Cardiac fibroblast (primary cell): ENCODE measurements at places on chromosomes 1 and 21.
A peak's percentile ranks its signal among the peaks of the same experiment; 100 is the strongest.

DNA sequence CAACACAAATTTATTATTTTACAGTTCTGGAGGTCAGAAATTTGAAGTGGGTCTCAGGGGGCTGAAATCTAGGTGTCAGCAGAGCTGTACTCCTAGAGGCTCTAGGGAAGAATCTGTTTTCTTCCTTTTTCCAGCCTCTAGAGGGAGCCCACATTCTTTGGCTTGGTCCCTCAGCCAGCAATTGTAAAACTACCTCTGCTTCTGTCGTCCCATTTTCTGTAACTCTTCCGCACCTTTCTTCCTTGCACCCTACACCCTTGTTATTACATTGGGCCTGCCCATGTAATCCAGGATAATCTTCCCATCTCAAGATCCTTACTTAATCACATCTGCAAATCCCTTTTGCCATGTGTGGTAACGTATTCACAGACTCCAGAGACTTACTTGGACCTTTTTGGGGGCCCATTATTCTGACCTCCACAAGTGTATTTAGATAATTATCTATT is 24.8 kb upstream of the THEM4 start:
- peak; percentile 76 for DNase-seq

- DNase-seq = no peak
Observed at GRCh38 chr1:208347191-208347590, 103.0 kb upstream of the PLXNA2 start.

- DNase-seq = peak; percentile 35
Observed at GRCh38 chr1:28031173-28031572, 57.2 kb downstream of the EYA3 start.

DNA sequence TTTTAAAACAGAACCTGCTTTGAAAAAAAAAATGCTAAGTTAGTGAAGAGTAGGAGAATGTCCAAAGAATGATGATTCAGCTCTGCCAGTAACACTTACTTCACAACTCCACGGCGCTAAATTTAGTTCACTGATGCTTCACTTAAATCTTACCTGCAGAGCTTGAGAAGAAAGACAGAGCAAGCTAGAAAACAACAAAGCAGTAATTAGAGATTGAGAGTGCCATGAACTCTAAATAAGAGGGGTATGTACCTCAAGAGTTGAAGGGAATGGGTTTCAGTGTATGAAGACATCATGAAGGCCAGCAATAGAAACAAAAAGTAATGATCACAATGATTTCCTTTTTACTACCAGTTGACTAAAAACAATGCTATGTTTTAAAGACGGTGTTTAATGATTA is 32.8 kb downstream of the EPRS1 start:
- peak; percentile 55 for DNase-seq

- DNase-seq = no peak
Observed at GRCh38 chr1:229913489-229913888, 153.5 kb upstream of the GALNT2 start.

- no peak for DNase-seq
Observed at GRCh38 chr1:14182856-14183255, 415.6 kb upstream of the KAZN start.

GRCh38 chr1:4019606-4020331 is 119.7 kb upstream of the C1orf174 start:
- no peak for DNase-seq

GRCh38 chr1:60563777-60564535 is 490.4 kb upstream of the C1orf87 start:
- peak; percentile 40 for DNase-seq

DNA sequence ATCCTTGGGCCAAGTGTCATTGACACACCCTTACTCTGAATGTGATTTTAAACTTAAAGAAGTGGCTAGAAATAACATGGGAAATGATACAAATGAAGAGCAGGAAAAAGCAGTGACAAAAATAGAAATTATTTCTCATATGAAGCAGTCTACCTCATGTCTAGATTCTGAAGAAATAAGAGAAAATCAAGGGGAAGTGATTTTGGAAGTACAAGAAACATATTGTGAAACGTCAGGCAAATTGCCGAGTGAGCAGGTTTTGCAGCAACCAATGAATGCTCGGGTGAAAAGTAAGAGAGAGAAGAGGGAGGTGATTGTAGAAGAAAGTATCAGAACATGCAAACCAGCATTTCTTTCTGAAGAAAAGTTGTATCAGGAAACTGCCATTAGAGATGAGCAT is 130.7 kb downstream of the MACF1 start:
- no peak for DNase-seq

- no peak for DNase-seq
Observed at GRCh38 chr1:86238226-86238625, 81.7 kb upstream of the COL24A1 start.

DNA sequence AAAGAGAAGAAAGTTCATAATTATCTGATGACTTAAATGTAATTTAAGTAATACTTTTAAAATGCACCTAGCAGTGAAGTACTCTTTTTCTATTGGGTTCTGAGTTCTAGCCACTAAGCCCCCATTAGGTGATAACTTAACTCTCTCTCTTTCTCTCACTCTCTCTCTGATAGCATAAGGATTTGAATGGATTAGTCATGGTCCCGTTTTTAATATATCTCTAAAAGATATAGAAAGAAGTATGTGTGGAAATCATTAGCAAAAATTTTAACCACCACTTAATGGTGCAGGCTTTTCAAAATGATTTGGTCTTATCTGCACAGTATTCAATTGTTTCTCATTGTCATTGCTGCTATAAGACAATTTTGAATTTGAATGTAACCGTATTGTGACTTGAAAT is 78.2 kb downstream of the RWDD3 start:
- no peak for DNase-seq

DNA sequence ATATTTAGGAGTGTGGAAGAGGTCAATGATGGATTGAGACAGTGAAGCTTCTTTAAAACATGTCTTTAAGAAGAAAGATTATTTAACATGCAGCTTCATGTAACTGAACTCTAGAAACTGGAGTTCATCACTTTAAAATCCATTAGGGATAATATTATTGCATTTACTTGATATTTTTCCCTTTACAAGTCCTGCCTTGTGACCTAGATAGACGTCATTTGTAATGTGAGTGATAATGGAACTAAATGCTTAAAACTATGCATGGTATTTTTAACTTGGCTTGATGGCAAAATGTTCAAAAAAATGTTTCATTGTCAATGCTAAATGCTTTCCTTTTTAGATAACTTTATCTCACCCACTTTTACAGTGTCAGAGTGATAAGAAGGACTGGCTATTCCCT is 723.7 kb downstream of the RWDD3 start:
- DNase-seq = no peak

GRCh38 chr1:19309123-19309813 is 2.7 kb downstream of the AKR7A2 start:
- peak; percentile 45 for DNase-seq

DNA sequence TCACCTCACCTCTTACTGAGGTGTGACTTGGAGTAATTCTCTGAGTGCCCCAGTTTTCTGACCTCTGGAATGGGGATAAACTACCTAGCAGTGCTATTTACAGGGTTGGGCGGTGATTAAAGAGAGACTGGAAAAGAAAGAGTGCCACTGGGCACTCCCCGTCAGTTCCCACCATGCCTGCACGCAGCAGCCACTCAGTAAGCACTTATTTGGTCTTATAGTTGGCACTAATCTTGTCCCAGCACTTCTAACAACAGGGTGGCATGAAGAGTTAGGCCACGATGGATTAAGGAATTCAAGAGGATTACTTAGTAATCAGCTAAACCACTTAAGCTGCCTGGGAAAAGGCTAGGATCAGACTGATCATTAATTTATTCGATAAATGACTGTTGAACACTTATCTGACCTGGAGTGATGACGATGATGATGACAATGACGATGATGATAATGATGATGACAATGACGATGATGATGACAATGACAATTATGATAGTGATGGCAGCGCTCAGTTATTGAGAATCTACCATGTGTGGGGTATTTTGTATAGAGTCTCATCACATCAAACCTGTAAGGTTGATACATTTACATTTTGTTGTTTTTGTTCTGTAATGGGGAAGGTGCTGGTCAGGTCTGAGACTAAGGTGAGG is 5.4 kb downstream of the CITED4 start:
- DNase-seq = no peak

GRCh38 chr1:163093169-163093568 is 24.0 kb downstream of the RGS4 start:
- no peak for DNase-seq

DNA sequence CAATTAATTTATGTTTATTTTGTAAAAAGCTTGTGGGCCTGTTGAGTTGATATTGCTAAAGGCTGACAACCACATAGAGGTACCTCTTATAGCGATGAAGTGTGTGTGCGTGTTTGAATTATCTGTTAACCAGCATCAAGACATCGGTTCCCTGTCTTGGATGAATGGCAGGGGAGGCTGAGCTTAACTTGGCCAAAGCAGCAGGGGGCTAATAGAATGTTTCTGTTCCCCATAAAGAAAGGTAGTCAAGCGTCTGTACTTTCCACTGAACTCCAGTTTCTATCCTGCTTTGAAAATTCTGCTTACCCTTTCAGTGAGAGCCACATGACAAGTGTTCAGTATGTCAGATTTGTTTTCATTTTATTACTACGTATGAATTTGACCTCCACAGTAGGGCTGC is 63.0 kb downstream of the ROR1 start:
- DNase-seq = no peak

- DNase-seq = peak; percentile 97
Observed at GRCh38 chr1:183023146-183023600, at the start of gene LAMC1. Gene LAMC1 (plus strand): TSS chr1:183023420. CDS start chr1:183023717, 297 bp downstream.

- DNase-seq = peak; percentile 93
Observed at GRCh38 chr1:172746091-172746949, 87.4 kb downstream of the FASLG start.

DNA sequence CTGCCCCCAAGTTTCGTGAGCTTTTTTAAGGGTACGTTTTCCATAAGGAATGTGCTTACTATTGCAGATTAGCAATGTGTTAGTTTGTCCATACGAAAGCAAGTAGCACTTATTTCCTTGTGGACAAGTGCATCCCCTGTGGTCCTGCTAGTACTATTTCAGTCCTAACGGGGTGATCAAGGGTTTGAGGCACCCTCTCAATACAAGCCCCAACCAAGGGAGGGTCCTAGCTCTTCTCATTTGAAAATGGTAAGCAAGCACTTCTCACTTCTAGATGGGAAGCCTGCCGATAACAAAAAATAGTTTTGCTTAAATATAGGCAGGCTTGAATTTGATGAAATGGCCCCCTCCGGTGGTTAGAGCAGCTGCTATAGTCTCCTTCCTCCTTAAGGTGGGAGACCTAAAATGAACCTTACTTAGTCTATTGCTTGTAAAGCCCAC is 64.0 kb upstream of the HMCN1 start:
- DNase-seq = peak; percentile 72

- DNase-seq = no peak
Observed at GRCh38 chr1:245671349-245671748, 516.6 kb downstream of the KIF26B start.

GRCh38 chr1:3033040-3033789 is 11.9 kb downstream of the ACTRT2 start:
- no peak for DNase-seq

GRCh38 chr1:110240476-110241210 is 30.5 kb downstream of the KCNC4 start:
- no peak for DNase-seq

- no peak for DNase-seq
Observed at GRCh38 chr1:197367627-197368026, 99.6 kb downstream of the CRB1 start.

DNA sequence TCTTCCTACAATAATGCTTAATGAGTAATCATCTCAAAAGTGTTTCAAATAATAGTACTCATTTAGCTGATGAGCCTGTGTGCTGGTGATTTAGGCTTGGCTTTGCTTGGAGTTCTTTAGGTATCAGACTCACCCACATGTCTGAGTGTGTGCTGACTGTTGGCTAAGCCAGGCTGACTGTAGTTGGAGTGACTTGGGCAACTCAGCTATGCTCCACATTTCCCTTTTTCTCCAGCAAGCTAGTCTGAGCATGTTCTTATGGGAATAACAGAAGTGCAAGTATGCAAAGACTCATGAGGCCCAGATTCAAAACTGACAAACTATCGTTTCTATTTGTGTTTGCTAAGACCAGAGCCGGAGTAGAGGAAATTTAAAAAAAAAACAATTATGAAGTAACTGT is 99.0 kb upstream of the ADGRL4 start:
- peak; percentile 47 for DNase-seq

GRCh38 chr1:225923381-225923691 is 714 bp downstream of the PYCR2 start:
- DNase-seq = no peak

- DNase-seq = peak; percentile 24
Observed at GRCh38 chr1:46708121-46708520, 10.8 kb downstream of the EFCAB14 start.
